ENCODE measurements at places on chromosomes 12 and 14.

- no peak for DNase-seq
These were observed 24.0 kb upstream of the RASSF8 start for GRCh38 chr12:25934456-25934855.

- no peak for DNase-seq
These were observed 1.8 kb upstream of the CCDC88C start for GRCh38 chr14:91419451-91419850.

- DNase-seq = no peak
These were observed 663.4 kb upstream of the MIS18BP1 start for GRCh38 chr14:45916340-45916953.

- DNase-seq = peak; percentile 96
These were observed at the start of gene SDR39U1 for GRCh38 chr14:24442240-24443052. Gene SDR39U1, minus strand, starts transcription at chr14:24442776. Its CDS starts 7 bp downstream, at chr14:24442769.

DNA sequence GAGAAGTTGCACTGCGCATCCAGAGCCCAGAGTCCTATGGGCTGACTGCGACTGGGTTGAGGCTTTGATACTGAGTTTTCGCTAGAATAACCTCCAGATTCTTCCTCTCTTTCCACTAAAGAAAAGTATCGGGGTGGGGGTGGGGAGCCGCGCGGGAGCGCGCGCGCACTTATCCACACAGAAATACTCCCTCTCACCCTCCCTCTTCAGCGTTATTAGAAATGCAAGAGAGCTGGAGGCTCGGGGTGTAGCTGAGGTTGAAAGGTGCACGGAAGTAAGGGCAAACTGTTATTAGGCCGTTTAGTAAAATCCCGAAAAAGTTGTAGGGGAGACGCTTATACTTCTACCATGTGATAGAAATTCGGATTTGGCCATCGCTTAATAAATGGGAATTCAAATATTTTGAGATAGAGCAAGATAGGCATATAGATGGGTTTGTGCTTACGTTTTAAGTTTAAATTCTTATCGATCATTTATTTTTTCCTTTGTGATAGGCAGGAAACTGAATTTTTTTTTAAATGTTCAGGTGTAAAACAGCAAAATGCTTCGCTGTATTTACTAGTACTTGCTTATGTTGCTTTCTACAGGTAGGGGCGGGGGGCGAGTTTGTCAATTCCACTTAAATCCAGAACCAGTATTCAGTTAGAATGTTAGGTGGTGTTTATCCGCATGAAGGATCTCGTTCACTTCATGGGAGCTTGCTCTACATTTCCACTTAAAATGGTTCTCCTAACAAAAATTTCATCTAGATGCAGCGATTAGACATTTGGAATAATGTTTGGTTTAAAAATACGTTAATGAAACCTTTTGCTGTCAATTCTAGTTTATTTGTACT lies 1.1 kb downstream of the ARHGAP5 start:
- no peak for DNase-seq

DNA sequence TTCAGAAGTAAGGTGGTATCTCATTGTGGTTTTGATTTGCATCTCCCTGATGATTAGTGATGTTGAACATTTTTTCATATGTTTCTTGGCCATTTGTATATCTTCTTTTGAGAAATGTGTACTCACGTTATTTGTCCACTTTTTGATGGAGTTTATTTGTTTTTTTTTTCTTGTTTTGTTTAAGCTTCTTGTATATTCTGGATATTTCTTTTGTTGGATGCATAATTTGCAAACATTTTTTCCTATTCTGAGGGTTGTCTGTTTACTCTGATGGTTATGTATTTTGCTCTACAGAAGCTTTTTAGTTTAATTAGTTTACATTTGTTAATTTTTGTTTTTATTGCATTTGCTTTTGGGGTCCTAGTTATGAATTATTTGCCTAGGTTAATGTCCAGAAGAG lies 927.4 kb upstream of the LRFN5 start:
- DNase-seq = no peak

- no peak for DNase-seq
These were observed 247.2 kb upstream of the CCDC196 start for GRCh38 chr14:66238969-66239368.

- no peak for DNase-seq
These were observed 202.5 kb downstream of the KLHL28 start for GRCh38 chr14:44759277-44759676.

GRCh38 chr12:74665690-74666089 lies 128.1 kb downstream of the ATXN7L3B start:
- DNase-seq = no peak

DNA sequence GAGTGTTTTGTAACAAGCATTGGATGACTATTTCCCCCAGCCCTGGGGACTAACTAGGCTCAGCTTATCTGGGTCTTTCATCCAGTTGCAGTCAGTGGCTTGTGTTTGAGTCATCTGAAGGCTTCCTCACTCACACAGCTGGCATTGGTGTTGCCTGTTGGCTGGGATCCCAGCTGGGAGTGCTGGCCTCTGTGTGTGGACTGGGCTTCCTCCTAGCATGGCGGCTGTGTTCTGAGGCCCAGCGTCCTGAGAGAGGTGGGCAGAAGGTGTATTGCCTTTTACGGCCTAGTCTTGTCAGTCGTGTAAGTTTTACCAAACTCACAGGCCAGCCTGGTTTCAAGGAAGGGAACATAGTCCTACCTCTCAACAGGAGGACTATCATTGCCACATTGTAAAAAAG lies 28.3 kb upstream of the PPP2R5C start:
- DNase-seq = no peak

- DNase-seq = peak; percentile 28
These were observed 47.4 kb downstream of the AVPR1A start for GRCh38 chr12:63103494-63104131.

- DNase-seq = peak; percentile 18
These were observed 28.0 kb downstream of the PXN start for GRCh38 chr12:120237360-120238171.

DNA sequence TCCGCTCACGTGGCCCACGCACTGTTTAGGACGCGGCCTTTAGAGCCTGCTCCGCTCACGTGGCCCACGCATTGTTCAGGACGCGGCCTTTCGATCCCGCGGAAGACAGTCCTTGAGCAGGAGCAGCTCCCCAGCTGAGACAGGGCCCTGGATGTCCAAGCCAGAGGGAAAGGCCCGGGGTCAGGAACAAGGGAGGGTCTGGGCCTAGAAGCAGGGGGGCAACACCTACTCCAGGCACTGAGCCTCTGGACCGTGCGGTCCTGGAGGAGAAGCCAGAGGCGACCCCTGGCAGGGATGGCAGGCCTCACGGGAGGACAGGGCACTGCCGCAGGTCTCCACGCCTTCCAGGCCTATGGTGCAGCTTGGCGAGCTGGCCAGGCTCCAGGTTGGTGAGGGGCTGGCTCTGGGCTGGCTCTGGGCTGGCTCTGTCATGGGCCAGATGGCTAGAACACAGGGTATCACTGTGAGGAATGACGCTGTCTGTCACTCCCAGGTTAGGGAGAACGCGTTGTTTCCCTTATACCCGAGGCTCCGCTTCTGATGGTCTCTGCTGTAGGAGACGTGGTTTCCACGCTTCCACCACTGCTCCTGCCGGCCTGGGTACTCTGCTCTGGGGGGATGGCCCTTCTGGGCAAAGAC lies 341.7 kb downstream of the TMEM121 start:
- no peak for DNase-seq

- no peak for DNase-seq
These were observed 56.4 kb downstream of the FZD10 start for GRCh38 chr12:130218682-130219081.

- DNase-seq = no peak
These were observed 176.4 kb upstream of the TMTC1 start for GRCh38 chr12:29960122-29960521.

GRCh38 chr12:112102127-112102526 lies 6.5 kb downstream of the NAA25 start:
- DNase-seq = no peak

GRCh38 chr12:125193376-125194152 lies 128.3 kb downstream of the AACS start:
- no peak for DNase-seq

DNA sequence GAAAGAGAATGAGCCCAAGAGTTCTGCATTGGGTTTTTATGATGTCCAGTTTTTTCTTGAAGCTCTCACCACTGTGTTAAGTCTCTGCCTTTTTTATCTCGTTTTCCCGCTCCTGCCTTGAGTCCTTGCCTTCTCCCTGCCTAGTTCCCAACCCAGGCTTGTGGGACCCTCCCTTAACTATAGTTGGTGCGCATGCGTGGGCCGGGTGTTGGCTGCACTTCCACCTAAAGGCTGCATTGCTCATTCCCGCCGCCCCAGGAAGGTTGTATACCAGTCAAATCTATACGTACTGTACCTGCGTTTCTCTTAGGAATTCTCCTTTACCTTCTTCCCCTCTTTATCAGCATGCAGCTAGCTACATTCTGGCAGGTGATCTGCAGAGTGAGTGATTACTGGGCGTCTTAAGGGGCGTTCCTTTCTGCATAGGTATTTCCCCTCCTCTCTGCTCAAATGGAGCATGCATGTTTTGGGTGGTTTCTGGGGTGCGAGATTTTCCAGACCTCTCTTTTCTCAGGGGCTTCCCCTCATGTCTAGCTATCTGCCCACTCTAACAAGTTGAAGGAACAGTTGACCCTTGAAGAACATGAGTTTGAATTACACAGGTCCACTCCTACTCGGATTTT lies 6.6 kb upstream of the REP15 start:
- DNase-seq = no peak

DNA sequence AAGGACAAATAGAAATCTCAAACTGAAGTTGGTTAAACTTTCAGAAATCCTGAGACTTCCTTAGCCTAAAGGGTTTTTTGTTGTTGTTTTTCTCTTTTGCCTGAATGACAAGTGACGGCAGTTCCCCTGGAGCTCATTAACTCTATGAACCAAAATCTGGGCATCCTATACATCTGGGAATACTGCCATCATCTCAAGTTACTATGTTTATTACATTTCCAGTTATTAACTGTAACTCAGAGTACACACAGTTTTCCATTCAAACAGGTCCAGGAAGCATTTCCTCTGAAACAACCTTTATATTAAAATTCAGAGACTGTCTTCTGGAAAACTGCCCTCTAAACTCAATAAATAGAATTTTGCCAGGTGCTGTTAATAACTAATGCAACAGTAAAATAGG lies 55.6 kb upstream of the CDKL1 start:
- no peak for DNase-seq

- DNase-seq = no peak
These were observed 4.8 kb downstream of the GUCY2C start for GRCh38 chr12:14691560-14691959.

DNA sequence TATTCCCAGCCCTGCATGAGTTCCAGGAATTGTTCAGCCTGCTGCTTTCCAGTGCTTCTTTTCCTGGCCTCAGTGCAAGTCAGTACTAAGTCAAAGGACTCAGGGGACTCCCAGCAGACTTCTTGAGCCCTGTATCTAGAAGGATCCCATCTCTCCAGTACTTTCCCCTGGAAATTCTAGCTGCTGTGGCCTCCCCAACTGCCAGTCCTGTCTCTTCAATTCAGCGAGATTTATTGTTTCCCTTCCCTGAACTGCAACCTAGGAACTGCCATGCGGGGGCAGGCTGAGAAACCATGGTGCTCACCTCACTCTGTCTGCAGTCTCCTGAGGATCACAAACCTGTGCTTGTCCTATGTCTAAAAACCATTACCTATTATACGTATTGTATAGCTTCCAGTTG lies 31.8 kb downstream of the ZNF605 start:
- DNase-seq = no peak

GRCh38 chr12:52971679-52972329 lies 22.9 kb downstream of the KRT18 start:
- no peak for DNase-seq

- DNase-seq = no peak
These were observed 102.5 kb upstream of the PRICKLE1 start for GRCh38 chr12:42691991-42692557.

- no peak for DNase-seq
These were observed 39.6 kb downstream of the BICD1 start for GRCh38 chr12:32146074-32146873.

DNA sequence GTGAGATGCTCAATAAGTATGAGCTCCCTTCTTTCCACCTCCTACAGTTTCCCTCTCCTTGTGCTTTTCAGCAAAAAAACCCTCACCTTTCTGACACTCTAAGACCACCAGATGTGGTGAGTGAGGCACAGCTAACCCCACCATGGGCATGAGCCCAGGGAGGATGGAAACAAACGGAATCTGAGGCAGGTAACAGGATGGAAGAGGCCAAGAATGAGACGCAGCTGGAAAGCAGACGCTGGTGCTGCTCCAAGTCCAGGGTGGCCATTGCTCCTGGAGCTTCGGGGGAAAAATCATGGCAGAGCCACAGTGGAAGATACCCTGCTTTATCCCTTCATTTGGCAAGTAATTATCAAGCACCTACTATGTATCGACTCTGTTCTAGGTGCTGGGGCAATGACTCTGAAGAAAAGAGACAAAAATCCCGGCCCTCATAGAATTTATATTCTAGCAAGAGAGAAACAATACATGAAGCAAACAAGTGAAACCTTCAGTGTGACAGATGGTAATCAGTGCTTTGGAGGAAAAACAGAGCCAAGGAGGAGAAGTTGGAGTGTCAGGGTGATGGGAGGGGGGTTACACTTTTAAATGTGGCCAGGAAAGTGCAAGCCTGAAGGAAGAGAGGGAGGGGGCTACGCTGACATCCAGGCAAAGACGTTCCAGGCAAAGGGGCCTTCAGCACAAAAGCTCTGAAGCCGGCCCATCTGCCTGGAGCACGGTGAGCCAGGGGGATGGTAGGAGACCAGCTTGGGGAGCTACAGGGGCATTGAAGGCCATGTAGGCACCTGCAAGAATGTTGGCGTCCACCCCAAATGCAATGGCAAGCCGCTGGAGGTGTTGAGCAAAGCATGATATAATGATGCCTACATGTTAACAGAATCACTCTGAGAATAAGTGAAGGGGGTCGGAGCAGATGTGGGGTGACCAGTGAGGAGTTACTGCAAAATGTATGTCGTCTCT lies 154.2 kb downstream of the DPF3 start:
- DNase-seq = no peak

DNA sequence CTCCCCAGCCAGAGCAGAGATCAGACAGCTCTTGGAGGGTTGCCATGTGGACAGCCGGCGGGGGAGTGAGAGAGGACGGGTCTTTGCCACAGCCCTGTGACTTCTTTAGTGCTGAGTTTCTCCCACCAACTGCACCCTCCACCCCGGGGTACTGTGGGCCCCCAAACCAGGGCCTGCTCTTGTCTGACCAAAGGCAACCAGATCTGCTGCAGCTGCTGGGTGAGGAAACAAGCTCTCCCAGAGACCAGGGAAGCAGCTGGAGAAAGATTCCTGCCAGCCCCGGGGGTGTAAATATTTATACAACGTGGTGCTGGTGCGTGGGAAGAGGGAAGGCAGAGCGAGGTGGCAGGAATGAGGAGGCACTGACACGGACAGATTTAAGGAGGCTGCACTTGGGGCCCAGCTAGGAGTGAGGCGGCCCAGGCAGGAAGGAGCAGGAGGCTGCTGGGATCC lies 14.3 kb upstream of the ZFP36L1 start:
- no peak for DNase-seq

- no peak for DNase-seq
These were observed 186.6 kb downstream of the CALM1 start for GRCh38 chr14:90583427-90583826.
